ENCODE measurements at places on chromosomes 1 and 21.

- peak; percentile 23 for DNase-seq
These were observed 27.3 kb downstream of the CDCP2 start for GRCh38 chr1:54125386-54126070.

DNA sequence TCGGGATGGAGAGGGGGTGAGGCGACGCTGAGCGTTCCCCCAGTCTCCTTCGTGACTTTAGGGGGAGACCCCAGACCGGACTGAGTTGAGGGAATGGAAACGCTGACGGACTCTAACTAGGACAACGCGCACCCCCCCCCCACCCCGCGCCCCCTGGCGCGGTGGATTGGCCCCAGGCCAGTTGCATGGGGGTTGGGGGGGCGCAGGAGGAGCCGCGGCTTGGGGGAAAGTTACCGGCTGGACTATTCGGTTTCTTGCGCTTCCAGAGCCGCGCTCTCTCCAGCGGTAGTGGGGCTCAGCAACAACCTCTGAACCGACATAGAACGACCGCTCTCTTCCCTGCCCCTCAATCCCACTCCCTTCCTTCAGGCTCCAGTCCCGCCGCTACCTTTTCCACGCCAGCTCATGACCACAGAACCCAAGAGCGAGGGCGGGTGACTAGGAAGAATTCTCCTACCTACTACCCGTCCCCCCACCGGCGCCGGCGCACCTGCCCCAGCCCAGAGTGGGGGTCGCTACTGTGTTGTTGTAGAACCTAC is 694 bp downstream of the ZBTB7B start:
- DNase-seq: no peak

DNA sequence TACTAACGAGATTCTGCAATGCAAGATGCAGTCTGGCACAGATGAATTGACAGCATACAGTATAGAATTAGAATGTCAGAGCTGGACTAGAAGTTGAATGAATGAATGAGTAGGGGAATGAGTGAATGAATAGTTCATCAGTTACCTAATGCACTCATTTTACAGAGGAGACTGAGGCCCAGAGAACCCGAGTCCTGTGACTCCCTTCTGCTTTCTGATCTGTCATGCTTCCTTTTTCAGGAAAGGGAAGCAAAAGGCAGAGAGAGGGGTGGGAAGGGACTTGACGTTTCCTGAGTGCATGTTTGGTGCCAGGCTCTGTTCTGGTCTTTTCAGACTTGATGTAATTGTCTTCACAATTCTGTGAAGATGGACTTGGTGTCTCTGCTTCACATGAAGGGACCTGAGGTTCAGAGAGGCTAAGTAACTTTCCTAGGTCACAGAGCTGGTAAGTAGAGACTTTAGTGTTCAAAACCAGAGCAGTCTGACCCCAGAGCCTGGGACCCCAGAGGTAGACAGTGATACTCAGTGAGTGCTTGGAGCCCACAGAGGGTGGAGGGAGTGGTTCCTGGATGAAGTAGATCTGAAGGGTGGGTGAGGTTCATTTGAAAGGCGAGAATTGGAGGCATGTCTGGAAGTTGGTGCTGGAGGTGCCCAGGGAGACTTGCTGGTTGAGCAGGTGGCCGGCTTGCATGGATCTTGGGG is 8.0 kb upstream of the MEX3A start:
- DNase-seq: no peak

GRCh38 chr1:150981177-150981804 is 801 bp upstream of the ANXA9 start:
- no peak for DNase-seq

DNA sequence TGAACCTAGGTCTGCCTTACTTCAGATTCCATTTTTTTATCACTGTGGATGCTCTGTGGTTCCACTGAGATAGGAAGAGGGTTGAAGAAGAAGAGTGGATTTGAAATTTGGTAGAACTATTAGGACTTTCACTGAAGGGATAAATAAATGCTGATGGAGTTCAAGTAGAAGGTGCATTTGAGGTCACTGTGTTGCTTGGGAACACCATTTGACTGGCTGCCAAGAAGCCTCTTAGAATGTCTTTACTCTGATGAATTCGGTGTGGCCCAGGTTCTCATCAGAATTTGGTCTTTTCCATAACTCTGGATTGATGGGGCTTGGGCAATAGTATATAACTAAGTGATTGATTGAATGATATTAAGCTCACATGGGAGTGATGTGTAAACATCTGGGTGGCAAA is 11.9 kb downstream of the XPR1 start:
- DNase-seq: peak; percentile 43

GRCh38 chr1:229623838-229624237 is 2.1 kb downstream of the TAF5L start:
- DNase-seq: no peak
